Right atrium auricular region (tissue), 2 donors: ENCODE measurements at places on chromosomes 16 and 17. TPM values are rescaled to one million over a fixed set of nuclear protein-coding genes. Genes with fewer than 3 reads are reported as not detected.

DNA sequence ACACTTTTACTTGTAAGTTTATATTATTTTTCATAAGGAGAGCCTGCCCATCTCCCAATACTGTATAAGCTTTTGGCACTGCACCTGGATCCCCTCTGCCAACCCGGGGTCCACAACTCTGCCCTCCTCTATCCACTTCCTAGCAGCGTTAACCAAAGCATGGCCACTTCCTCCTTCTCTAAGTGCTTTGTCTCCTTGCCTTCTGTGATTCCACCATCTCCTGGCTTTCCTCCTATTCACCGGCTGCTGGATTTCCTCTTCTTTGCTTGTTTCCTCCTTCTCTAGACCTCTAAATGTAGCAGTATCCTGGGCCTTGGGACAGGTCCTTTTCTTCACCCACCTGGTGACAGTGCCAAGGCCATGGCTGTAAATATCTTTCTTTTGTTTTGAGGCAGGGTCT lies 20.0 kb upstream of the WFIKKN2 start:
- no peaks in the 10 kb centered on the region for H3K27me3 ChIP-seq
- DNase-seq: no peak
- no peaks in the 10 kb centered on the region for H3K36me3 ChIP-seq
- H3K27ac ChIP-seq: no peak overlapping the region

DNA sequence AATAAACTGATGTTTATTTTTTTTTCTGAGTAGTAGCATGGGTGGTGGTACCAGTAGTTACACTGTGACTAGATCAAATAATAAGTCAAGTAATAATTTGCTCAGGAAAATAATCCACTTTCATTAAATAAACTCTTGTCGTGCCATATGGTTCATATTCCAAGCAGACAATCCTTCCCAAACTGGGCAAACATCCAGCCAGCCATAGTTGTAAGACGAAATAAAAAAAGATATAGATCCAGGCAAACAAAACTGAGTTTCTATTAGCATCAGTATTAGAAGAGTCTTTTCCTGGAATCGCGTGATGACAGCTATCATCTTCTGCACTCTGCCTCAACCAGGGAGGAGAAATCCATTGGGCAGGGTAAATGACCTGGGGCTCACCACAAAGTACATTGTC lies 508.4 kb upstream of the GOT2 start:
- no peaks in the 10 kb centered on the region for H3K36me3 ChIP-seq
- H3K4me1 ChIP-seq: no peaks in the 10 kb centered on the region
- no peak for DNase-seq
- H3K4me3 ChIP-seq: no peak overlapping the region
- H3K27ac ChIP-seq: no peak overlapping the region

The FOXN1 gene
- not detected for total RNA-seq

The CES5A gene
- not detected for total RNA-seq

DNA sequence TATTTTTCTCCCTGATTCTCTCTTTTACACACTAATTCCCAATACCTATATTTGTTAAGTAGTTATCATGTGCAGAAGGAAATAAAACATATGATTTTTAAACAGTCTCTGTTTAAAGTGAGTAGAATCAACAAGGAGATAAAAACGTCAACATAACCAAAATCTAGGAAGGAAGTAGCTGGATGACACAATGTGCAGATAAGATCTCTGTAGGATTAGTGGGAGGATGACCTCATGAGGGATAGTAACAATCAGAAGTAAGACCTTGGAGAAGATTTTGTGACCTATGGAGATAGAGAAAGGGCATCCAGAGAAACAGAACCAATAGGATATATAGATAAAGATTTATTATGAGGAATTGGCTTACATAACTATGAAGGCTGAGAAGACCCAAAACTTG lies 262.6 kb upstream of the CDH11 start:
- H3K36me3 ChIP-seq: no peaks in the 10 kb centered on the region
- no peak for DNase-seq
- no peaks in the 10 kb centered on the region for H3K27me3 ChIP-seq

The CAVIN1 gene
- 202 TPM for total RNA-seq

DNA sequence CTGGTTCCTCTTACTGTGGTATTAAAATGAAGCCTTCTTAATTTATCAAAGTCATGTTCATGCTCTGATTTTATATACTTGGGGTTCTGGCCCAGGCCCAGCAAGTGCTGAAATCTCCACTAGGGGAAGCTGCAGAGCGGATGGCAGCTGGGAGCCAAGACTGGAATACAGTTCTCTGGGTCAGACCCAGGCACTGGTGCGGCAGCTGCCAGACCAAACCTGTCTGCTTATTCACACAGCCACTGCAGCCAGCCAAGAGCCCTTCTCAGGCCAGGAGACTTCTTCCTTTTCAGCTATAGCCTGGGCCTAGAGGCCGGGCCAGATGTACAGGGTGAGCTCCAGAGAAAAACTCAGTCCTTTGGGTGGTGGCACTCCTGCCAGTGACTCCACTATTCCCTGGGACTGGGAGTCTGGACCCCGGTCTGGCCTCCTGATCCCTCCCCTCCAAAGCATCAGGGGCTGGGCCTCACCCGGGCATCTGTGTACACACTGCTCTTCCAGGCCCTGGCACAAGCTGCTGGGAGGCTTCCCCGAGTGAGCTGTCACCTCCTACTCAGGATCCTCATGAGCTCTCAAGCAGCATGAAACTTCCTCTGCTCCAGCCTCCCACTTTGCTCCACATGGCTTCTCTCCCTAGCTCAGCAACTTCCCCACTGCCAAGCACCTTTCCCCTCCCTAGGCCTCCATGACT lies 24.4 kb downstream of the ATP6V0D1 start:
- H3K4me1 ChIP-seq: peaks cover 65% of the 10 kb centered on the region
- no peaks in the 10 kb centered on the region for H3K27me3 ChIP-seq
- H3K36me3 ChIP-seq: peaks cover 17% of the 10 kb centered on the region
- H3K27ac ChIP-seq: peak overlapping the region; percentile 1
- DNase-seq: peak; percentile 79

The PLEKHG4 gene
- 3.9 TPM for total RNA-seq

GRCh38 chr17:74250324-74250995 lies 23.6 kb upstream of the DNAI2 start:
- no peak overlapping the region for H3K27ac ChIP-seq
- peaks cover 12% of the 10 kb centered on the region for H3K36me3 ChIP-seq
- no peak for DNase-seq
- H3K4me1 ChIP-seq: peaks cover 6% of the 10 kb centered on the region
